ENCODE measurements at places on chromosomes 7 and 10. TPM values are rescaled to one million over a fixed set of nuclear protein-coding genes. Genes with fewer than 3 reads are reported as not detected.

FOXI2 gene
- total RNA-seq, result not detected

OR13A1 gene
- total RNA-seq, result not detected

HKDC1 gene
- total RNA-seq, result not detected

GNAT3 gene
- total RNA-seq, result not detected

ANK3 gene
- 10.3 TPM for total RNA-seq

TRIM8 gene
- 39.8 TPM for total RNA-seq

Measured in activated CD8-positive, alpha-beta T cell treated with anti-CD3 and anti-CD28 coated beads for 36 hours (primary cell).